CD4-positive, alpha-beta T cell treated with Interleukin-10 for 1 hour (primary cell): ENCODE measurements at places on chromosomes 16 and 17.

- peak; percentile 41 for DNase-seq
These were observed 360.4 kb downstream of the SEC14L1 start for GRCh38 chr17:77501101-77501566.

DNA sequence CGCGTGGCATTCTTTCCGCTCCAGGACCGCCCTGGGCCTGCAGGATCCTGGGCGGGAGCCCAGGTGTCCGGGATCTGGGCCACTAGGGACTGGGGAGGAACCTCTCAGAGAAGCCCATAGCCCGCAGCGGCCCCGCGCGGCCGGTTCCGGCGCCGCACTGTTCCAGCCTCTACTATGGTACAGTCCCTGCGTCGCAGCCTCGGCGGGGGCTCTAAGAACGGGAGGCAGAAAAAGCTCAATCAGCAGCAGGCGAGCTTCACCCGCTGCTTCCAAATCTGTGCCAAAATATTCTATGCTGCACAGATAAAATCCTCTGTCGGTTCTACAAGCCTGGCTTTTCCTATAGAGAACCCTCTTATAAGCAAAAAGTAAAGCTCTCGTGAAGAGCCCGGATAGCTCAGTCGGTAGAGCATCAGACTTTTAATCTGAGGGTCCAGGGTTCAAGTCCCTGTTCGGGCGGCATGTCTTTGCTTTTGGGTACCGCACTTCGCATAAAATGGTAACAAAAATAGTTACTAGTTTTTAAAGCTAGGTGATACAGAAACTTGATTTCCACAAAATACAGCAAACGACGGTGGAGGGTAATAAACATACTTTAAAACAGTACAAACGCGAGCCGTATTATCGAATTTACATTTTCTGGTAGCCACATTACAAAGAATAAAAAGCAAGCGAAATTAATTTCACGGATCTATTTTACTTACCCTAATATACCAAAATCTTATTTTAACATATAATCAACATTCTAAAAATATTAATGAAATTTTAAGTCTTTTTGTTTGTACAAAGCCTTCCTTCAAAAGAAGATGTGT is 661 bp upstream of the ALOXE3 start:
- peak; percentile 90 for DNase-seq

GRCh38 chr17:64706224-64707049 is 44.3 kb upstream of the SMURF2 start:
- no peak for DNase-seq

- no peak for DNase-seq
These were observed 660 bp downstream of the RBBP6 start for GRCh38 chr16:24539850-24540601.

- peak; percentile 27 for DNase-seq
These were observed at the start of gene NDRG4 for GRCh38 chr16:58499615-58500351. Gene NDRG4, plus strand, starts transcription at chr16:58500143. Its CDS starts 106 bp downstream, at chr16:58500249.

DNA sequence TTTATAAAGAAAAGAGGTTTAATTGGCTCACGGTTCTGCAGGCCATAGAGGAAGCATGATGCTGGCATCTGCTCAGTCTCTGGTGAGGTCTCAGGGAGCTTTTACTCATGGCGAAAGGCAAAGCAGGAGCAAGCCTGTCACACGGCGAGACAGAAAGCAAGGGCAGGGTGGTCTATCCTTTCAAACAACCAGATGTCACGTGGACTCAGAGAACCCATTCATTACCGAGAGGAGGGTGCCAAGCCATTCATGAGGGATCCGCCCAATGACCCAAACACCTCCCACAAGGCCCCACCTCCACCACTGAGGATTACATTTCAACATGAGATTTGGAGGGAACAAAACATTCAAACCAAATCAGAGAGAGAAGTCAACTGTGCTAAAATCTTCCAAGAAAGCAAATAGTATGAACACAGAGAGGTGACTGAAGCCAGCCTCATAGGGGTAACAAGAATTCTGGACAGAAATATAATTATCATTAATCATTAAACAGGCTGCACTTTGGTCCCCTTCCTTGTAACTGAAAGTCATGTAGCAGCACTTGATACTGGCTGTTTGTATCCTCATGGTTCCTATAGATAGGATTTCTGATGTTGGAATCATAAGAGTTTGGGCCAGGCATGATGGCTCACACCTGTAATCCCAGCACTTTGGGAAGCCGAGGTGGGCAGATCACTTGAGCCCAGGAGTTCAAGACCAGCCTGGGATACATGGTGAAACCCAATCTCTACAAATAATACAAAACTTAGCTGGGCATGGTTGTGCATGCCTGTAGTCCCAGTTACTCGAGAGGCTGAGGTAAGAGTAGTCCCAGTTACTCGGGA is 52.5 kb upstream of the B4GALNT2 start:
- DNase-seq, result no peak

DNA sequence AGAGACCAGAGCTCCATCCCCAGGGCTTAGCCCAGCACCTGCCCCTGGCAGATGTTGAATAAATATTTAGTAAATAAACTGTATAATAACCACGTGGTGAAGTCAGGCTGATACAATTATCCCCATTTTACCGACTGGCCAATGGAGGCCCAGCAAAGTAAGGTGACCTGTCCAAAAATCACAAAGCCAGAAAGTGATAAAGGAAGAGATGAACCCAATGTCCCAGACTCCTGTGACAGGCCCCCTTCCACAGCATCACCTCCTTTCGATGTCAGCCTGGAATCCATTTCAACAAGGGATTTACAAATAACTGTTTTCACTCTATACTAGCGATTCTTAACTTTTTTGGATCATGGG is 5.5 kb downstream of the TVP23A start:
- DNase-seq, result no peak

DNA sequence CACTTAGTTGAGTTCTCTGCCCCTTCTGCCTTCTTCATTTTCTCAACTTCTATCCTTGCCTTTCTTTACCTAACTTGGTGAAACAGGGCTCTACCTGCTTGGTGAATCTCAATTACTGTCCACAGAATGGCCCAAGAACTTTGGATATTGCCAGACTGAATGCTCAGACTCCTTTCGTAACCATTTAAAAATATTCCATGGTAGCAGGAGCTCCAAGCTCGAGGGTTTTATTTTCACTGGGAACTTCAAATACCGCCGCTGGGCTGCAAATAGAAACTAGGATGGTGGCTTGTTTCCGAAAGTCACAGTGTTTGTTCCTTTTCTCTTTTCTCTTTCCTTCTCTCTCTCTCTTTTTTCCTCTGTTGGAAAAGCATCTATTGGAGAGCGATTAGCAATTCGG is 13.2 kb downstream of the TMEM100 start:
- DNase-seq, result no peak

DNA sequence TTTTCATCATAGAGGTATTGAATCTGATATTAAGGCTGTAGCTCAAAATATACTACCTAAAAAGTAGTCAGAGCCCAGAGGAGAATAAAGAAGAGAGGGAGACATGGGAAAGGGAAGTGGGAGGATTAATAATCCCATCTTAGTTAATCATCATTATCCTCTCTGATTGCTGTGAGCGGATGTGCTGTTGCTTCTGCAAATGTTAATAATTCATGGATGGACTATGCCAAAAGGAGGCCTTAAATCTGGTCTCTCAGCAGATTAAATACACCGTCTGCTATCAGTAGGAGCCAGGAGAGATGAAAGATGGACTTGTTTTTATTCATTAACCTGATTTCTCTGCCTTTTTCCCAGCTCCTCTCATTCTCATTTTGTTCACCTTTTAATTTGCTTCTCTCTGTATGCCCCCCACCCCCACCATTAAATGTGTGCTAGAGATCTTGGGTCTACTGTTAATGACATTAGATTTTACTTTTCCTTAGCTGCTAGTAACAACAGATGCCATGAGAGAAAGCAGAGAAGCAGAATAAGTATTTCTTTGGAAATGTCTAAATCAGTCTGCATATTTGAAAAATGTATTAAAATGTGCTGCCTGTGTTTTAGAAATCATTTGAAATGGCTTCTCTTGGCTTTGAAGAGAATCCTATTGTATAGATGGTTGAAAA is 44.2 kb downstream of the NUP93 start:
- no peak for DNase-seq

- DNase-seq, result peak; percentile 83
These were observed 362 bp downstream of the KLHDC4 start for GRCh38 chr16:87765473-87765775.

GRCh38 chr17:2837147-2837561 is 40.9 kb downstream of the RAP1GAP2 start:
- peak; percentile 67 for DNase-seq

DNA sequence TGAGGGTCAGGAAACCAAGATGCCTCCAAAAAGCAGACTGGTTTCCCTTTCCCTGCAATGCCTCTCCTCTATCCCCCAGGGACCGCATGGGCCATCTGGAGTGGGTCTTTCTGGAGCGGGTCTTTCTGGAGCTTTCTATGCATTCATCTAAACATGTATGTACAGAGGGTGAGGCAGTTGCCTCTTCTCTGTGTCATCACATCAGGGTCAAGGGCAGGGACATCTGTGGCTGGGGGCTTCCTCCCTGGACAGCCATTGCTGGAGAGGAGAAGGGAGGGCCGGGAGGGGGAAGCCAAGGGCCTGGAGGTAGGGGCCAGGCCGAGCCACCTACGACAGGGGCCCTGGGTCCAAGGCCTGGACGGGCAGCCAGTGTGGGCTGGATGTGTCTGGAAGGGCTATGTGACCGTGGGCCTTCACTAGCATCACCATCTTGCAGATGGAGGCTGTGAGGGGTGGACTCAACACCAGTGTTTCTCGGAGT is 840 bp downstream of the ADCY7 start:
- DNase-seq, result no peak
